ENCODE measurements at places on chromosomes 5 and 9.
A peak's percentile ranks its signal among the peaks of the same experiment; 100 is the strongest.

GRCh38 chr5:74865804-74866595 lies at the start of gene FAM169A:
Gene FAM169A, minus strand, starts transcription at chr5:74866387. Its CDS starts 24,711 bp downstream, at chr5:74841676.
- no peak for DNase-seq
- H3K4me1 ChIP-seq: peaks cover 23% of the 10 kb centered on the region
- no peak within 1 kb of the TSS for H3K27ac ChIP-seq
- H3K27me3 ChIP-seq: no peaks in the 10 kb centered on the region

DNA sequence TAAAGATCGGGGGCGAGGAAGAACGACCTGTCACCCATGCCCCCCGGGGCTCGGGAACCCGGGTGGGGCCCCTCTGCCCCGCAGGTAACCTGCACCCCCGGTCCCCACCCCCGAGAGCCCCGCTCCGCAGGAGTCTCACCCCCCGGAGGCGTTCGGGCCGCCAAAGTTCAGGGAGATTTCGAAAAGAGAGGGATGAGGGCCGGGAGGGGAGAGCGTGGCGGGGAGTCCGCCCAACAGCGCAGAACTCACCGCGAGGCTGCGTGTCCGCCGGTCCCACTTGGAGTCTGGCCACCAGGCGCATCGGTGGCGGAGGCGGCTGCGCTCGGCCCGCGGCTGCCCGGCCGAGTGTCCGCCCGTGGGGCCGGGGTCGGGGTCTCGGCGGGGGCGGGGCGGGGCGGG lies at the start of gene PHF19:
Gene PHF19, minus strand, starts transcription at position 347 of the 399 bp plus-strand sequence. CDS start 2,447 bp downstream, outside the sequence.
- peak within 1 kb of the TSS; percentile 93 for H3K27ac ChIP-seq
- no peaks in the 10 kb centered on the region for H3K27me3 ChIP-seq
- peaks cover 12% of the 10 kb centered on the region for H3K4me1 ChIP-seq
- peaks cover 4% of the 10 kb centered on the region for H3K36me3 ChIP-seq

DNA sequence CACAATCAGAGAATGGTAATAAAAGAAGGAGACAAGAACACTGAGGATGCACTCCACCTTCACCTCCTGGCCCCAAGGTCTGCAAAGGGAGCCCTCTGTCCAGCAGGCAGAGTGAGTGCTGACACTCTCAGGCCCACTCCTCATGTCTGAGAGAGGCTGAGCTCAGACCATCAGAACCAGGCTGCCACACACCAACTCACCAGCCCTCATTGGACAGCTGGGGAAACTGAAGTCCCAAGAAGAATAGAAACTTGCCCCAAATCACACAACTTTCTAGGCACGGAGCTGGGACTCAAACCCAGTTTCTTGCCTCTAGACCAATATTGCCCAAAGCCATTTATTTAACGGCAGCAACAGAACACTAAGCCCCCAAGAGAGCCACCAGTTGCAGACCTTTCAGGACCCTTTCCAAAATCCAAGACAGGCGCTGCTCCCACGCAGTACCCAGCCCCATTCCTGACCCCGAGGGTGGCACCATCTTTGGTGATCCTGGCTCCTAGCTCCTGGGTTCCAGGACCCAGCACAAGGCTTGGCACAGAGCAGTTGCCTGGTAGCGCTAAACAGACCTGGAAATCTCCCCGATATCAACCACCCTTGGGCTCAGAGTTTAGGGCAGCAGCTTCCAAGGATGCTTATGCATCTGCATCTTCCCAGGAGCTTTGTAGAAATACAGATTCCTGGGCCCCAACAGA lies 192.4 kb downstream of the GABBR2 start:
- no peak for DNase-seq
- no peak overlapping the region for H3K27ac ChIP-seq
- no peaks in the 10 kb centered on the region for H3K36me3 ChIP-seq

DNA sequence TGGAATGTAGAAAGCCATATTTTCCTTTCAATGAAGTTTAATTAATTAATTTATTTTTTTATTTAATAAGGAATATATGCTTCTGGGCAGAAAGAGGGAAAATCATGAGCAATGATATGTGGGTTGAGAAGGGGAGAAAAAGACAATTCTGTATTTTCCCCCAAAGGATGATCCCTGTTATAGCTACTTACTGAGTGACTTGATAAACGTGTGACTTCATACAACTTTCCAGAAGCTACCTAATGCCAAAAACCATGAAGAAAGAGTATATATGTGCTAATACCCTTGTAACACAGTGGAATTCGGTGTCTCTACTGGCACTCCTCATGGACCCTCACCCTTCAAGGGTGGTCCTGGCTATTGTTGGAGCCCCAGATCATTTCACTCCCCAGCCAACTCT lies 335.0 kb upstream of the KLF4 start:
- H3K36me3 ChIP-seq: no peaks in the 10 kb centered on the region
- H3K27ac ChIP-seq: no peak overlapping the region

DNA sequence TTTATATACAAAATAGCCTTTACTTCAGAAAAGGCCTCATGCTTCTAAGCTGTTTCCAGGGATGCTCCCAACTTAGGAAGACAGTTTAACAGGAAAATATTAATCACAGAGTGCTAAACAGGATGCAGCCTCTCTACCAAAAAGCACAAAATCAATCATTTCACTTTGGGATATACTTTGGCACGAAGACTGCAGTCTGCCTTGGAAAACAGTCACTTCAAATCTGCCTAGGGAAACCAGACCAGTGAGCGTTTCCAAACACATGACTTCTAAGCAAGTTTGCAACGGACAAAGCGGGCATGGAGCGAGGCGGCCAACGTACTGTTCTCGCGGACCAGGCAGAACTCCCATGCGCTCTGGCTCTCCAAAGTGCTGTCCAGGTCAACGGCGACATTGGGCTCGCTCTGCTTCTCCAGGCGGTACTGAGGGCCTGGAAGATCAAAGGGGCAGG lies 201.0 kb downstream of the MAPKAP1 start:
- DNase-seq: peak; percentile 41
- H3K4me1 ChIP-seq: no peaks in the 10 kb centered on the region
- no peaks in the 10 kb centered on the region for H3K27me3 ChIP-seq
- no peaks in the 10 kb centered on the region for H3K36me3 ChIP-seq

DNA sequence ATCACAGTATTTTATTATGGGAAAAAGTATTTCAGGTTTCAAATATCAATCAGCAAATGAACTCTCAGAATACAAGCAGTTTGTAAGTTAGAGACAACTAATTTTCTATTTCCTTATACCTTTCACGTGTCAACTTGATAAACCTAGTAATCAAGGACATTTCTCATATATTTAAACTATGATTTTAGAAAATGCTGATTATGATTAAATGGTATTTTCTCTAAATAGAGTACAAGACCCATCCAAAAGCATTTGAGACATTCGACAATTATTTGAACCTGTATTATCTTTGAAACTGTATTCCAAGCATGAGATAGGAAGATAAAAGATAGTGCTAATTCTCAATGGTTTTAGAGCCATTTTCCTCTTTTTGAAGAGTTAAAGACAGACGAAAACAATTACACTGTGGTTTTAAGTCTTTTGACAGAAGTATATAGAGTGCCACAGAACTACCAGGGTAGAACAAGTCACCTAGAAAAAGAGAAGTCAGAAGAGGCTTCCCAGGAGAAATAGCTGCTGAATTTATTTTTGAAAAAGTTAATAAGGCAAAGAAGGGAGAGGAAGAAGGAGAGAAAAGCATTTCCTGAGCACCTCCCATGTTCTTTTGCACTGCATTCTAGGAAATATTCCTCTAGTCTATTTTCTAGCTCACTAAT lies 5.6 kb downstream of the MEIKIN start:
- H3K36me3 ChIP-seq: no peaks in the 10 kb centered on the region
- no peak overlapping the region for H3K27ac ChIP-seq
- H3K4me1 ChIP-seq: no peaks in the 10 kb centered on the region
- DNase-seq: no peak
- no peaks in the 10 kb centered on the region for H3K27me3 ChIP-seq
- H3K4me3 ChIP-seq: no peak overlapping the region

GRCh38 chr9:75023846-75024245 lies 4.2 kb downstream of the CARNMT1 start:
- no peak overlapping the region for H3K4me3 ChIP-seq
- no peak overlapping the region for H3K27ac ChIP-seq
- H3K27me3 ChIP-seq: no peaks in the 10 kb centered on the region

DNA sequence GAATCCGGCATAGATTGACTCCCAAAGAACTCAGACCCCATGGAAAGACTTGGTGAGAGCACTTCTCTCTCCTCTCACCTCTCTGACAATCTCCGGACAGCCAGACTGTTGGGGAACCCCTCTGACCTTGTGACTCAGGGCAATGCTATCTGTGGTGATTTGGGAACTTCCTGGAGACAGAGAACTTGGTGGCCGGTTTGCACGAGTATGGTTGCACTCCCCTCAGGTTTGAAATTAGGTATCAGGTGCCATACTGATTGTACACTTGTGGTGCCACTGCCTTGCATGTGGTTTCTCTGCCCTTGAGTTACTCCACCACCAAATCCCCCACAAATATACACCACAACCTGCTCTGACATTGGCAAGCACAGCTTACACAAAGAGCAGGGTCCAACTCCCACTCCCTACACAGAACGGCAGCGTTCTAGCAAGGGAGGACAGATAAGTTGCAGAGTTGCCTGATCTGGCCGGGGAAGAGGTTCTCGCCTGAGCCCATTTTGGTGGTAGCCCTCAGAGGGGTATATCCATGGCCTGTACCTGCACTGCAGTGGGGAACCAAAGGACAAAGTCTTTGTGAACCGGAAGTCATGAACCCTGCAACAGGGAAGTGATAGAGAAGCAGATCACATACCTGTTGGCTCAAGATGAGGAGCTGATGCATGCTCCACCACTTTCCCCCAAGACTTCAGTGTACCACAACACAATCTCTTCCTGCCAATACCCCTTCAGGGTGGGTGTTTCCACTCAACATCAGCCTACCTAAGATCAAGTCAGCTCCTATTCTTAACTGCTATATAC lies 255.1 kb downstream of the MCTP1 start:
- H3K27me3 ChIP-seq: no peaks in the 10 kb centered on the region
- H3K4me1 ChIP-seq: peaks cover 3% of the 10 kb centered on the region
- H3K4me3 ChIP-seq: no peak overlapping the region

DNA sequence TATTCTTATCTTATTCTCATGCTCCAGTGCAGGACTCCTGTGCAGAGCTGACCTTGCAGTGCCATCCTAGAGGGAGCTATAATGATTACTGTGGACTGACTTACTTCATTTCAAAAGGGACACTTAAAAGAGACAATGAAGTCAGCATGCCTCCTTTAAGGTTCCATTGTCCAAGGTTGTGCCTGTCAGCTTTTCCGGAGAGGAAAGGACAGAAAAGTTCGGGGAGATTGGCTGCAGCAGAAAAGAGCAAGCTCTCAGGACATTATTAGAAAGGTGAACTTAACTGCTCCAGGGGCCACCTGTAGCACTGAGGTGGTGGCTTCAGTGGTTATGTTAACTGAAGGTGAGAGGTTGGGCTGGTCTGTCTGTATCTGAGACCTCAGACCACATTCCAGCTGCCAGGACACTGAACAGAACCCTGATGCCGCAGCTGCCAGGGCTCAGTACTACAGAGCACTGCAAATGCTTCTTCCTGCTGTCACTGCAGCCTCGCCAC lies 112.9 kb downstream of the ST8SIA4 start:
- no peak for DNase-seq
- H3K4me3 ChIP-seq: no peak overlapping the region
- no peaks in the 10 kb centered on the region for H3K36me3 ChIP-seq
- H3K4me1 ChIP-seq: no peaks in the 10 kb centered on the region

GRCh38 chr5:57664700-57665099 lies 182.1 kb upstream of the ACTBL2 start:
- no peaks in the 10 kb centered on the region for H3K27me3 ChIP-seq
- no peaks in the 10 kb centered on the region for H3K4me1 ChIP-seq
- H3K4me3 ChIP-seq: no peak overlapping the region
- H3K27ac ChIP-seq: no peak overlapping the region

- H3K4me1 ChIP-seq: peaks cover 57% of the 10 kb centered on the region
- DNase-seq: peak; percentile 75
- H3K27ac ChIP-seq: peak overlapping the region; percentile 93
Observed at GRCh38 chr9:127783111-127784008, 2.5 kb upstream of the CDK9 start.
